CD4-positive, alpha-beta T cell treated with Interleukin-21 for 1 hour (primary cell): ENCODE measurements at places on chromosomes 16 and 17.

DNA sequence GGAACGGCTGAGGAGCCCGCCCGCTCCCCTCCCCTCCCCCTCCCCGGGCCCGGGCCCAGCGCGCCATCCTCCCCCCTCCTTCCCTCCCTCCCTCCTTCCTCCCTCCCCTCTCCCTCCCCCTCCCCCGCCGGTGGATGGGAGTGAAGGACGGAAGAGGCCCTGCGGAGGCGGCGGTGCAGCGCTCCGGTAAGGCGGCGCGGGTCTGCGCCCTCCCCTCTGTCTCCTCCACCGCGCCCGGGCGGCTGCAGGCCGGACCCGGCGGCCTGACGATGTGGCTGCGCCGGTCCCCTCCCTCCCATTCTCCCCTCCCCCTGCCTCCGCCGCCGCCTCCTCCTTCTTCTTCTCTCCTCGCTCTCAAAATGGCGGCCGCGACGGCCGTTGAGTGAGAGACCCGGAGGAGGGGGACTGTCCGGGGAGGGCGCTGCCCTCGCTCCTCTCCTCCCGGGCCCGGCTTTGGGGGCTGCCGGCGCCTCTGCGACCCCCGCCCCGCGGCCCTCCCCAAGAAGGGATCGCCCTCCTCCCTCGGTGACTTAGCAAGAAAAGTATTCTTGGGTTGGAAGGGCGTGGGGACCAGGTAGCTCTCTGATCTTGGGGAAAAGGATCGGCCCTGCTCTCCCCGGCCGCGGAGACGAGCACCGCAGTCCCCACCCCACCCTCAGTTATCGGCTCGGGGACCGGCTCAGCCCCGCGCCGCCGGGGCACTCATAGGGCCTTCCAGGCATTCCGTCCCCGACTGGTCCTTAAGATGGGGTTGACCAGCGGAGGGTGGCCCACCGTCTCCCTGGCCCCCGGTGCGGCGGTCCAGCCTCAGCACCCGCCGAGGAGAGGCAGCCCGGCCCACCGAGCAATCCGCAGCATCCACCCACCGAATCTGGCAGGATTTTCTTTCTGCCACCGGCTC, 617 bp downstream of the PAFAH1B1 start:
- DNase-seq, result peak; percentile 84

DNA sequence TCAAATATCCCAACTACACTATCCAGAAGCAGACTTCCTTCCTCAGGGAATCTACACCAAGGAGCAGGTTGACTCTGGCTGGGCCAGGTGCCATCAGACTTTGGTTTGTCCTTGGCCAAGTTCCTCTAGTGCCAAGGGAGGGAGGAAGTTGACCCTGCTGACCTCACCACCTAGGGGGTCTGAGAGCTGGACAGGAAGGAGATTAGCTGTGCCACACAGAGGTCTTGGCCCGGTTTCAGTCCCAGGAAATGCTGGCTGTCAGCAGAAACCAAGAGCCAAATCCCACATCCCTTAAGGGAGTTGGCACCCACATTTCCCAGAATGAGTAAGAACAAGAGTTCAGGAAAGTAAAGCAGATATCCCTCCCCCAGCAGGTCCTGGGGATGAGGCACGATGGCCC, 178.2 kb downstream of the SALL1 start:
- DNase-seq, result no peak

GRCh38 chr16:85690469-85691064, 1.8 kb upstream of the GINS2 start:
- DNase-seq, result no peak

DNA sequence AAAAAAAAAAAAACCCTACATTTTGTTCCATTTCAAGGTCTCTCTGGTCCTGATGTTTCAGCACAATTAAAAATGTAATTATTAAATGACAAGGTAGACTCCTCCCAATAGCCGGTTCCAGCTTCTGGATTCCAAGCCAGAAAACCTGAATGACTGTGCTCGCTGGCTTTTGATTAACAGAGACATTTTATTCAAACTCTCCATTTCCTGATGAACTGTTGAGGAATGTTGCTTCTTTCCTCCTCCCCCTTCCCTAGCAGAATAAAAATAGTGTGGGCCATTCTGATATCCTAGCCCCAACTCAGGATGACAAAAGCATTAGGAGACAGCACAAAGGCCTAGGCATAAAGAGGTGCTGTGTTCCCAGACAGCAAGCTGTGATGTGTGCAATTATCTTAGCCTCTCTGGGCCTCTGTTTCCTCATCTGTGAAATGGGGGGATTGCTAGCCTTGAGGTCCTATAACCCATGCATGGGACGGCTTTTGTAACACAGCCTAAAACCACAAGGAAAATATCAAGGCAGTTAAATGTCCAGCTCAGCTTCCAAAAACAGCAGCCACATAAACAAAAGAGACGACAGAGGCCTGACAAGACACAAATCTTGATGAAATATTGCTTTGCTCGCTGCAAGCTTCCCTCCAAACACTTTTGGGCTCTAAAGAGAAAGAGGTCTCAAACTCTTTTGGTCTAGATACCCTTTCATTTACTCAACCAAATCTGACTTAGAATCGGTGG, 127.2 kb upstream of the RCVRN start:
- no peak for DNase-seq

DNA sequence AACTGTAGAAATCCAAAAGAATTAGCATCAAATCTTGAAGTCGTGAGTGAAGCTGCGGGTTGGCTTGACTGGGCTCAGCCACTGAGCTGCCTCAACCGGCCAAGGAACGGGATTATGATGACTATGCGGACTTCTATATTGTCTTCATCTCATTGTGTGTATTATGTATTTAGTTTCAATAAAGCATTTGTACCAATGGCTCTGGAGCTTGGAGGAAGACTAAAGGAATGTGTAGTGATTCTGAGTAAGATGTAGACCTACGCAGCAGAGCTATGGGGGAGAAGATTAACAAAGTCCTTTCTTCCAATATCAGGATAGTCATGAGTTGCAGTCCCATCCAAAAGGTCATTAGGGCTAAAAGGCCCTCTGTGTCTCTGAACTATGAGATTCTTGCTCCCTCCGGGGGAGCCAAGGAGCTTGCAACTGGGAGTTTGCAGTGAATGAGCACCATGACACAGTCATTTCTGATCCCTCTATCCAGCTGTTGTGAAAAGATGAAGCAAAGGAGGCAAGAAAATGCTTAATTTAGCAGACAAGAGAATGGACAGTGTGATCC, 8.3 kb downstream of the EME1 start:
- DNase-seq, result no peak

GRCh38 chr16:56558024-56558747, 6.7 kb upstream of the MT4 start:
- DNase-seq, result no peak

GRCh38 chr17:17027442-17028058, 14.7 kb upstream of the MPRIP start:
- DNase-seq, result no peak

GRCh38 chr16:1285669-1286512, 23.5 kb upstream of the UBE2I start:
- DNase-seq, result no peak

- no peak for DNase-seq
Measured at GRCh38 chr17:2911755-2912111, 115.5 kb downstream of the RAP1GAP2 start.

GRCh38 chr16:89705006-89705405, 3.5 kb upstream of the SPATA2L start:
- no peak for DNase-seq

DNA sequence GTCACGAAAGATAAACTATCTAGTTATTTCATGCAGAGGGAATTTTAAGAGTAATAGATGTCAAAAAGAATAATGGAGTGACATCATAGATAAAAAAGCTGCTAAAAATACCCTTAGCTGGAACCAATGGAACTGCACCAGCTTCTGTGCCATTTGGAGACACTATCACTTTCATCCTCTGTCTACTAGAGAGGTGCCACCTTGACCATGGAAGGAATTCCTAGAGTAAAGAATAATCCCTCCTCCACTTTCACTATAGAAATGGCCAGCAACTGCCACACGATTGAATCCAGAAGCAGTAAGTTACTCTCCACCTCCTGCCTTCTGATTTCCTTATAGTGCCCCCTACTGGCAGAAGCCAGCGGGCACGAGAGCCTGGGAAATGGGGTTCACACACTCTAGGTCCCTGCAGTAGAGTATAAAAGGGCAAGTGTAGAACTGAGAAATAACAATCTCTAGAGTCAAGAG, 2.8 kb upstream of the ALDH3A2 start:
- DNase-seq, result peak; percentile 67

DNA sequence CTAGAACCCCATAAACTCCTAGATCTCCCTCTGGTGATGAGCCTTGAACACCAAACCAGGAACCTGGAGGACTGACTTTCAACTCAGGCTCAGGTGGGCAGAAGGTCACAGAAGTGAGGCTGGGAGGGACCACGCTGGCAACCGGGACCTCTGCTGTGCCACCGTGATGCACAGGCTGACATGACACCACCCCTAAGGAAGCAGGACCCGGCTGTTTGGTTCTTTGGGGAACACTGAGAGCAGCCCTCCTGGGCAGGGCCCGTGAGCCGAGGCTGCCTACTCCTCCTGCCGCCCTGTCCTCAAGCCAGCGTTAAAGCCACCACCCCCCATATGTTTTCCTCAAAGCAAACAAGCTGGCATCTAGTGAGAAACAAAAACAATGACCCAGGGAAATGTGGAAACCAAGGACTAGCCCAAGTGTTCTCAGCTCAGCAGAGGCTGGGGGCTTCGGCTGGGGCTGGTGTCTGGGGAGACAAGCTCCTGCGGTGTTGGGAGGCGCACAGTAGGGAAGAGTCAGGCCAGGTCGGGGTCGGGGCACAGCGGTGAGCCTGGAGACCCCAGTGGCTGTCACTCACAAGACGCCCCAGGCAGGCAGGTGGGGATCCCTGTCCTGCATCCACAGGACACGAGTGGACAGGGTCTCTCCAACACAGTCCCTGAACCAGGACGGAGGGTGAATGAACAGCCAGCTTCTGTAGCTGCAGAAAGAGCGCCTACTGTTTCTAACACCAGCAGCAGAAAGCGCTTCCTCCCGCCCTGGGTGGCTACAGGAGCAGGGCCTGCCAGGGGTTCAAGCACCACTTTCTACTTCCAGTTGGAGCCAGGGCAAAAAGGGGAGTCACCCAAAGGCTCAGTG, 1.7 kb downstream of the SMIM5 start:
- DNase-seq, result no peak

GRCh38 chr17:81491181-81491581, 21.4 kb downstream of the ACTG1 start:
- DNase-seq, result no peak

DNA sequence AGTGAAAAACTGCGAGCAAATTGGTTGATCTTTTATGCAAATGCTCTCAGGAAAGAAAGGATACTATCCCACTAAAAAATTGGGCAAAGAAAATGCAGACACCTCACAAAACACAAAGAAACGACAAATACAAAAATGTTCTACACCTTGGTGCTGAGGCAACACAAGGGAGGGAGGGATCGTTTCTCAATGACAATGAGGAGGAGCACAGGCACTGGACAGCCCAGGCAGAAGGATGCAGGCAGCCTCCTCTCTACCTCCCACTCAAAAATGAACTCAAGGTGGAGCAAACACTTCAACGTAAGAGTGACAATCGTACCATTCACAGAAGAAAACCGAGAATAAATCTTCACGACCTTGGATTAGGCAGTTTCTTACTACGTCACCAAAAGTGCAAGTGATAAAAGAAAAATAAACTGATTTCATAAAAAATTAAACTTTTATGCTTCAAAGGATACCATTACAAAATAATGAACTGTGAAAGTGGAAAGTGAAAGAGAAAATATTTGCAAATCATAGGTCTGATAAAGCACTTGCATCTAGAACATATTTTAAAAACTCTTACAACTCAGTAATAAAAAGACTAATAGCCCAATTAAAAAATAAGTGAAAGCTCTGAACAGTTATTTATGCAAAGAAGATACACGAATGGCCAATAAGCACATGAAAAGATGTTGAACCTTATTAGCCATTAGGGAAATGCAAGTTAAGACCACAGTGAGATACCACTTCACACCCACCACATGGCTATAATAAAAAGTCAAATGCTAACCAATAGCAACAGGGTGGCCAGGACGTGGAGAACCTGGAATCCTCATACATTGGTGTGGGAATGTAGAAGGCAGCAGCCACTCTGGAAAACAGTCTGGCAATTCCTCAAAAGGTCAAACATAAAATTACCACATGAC, 80.8 kb upstream of the TRAP1 start:
- DNase-seq, result no peak

DNA sequence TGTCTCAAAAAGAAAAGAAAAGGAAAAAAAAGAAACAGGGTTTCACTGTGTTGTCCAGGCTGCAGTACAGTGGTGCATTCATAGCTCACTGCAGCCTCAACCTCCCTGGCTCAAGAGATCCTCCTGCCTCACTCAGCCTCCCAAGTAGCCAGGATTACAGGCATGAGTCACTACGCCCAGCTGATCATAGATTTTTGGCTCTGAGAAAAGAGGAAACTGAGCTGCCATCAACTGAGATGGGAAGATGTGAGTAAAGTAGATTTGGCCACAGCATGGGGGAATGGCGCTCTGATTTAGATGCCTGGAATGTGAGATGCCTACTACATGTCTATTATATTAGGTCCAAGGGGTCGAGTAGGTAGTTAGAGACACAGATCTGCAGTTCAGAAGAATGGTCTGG, 5.9 kb upstream of the NAGS start:
- no peak for DNase-seq

DNA sequence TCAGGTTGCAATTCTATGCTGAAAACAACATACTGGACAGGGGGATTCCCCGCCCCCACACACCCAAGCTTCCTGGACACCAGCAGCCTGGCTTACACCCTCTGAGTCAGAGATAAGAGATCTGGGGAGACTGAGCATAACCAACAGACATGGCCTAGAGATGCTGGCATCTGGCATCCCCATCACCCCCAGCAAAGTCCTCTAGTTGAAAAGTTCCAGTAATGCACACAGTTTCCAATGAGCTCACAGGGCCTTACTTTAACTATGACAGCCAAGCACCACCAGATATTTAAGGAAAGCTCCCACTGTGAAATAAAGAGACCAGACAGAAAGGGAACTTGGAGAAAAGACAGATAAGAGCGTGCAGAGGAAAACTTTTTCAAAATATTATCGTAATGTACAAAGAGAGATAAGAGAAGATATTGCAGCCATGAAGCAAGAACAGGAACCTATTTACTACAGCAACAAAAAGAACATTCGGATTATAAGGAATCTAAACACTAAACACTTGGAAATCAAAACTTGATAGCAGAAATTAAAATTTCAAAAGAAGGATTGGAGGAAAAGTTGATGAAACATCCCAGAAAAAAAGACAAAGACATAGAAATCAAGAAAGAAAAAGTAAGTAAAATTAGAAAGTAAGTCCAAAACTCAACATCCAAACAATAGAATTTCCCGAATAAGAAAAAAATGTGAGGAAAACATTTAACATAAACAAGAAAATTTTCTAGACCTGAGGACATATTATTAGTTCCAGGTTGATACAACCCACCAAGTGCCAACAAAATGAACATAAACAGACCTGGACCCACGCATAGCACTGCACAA, 17.2 kb upstream of the ALOX15 start:
- no peak for DNase-seq

GRCh38 chr16:228151-228851, 948 bp downstream of the LUC7L start:
- DNase-seq, result peak; percentile 14

GRCh38 chr16:1779234-1779701, 3.1 kb downstream of the SPSB3 start:
- DNase-seq, result no peak

DNA sequence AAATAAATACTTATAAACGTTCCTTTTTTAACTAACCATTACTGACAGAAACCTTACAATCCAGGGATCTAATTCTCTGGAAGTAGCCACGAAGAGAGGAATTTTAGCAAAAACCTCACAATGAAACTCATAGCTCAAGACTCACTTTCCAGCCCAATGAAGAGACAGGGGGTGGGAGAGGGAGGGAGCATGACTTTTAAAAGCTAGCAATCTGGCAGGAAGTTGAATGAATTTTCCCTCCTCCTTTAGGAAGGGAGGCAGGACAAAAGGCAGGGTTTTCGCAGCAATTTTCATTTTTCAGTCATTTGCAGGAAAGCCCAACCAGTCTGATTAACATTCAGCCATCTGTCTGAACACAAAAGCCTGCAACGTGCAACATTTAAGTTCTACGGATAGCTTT, 381.5 kb upstream of the PSMD7 start:
- DNase-seq, result no peak
